Forelimb muscle (tissue), 1 donor: ENCODE measurements at places on chromosomes 2 and 18. TPM values are rescaled to one million over a fixed set of nuclear protein-coding genes. Genes with fewer than 3 reads are reported as not detected.

Gene NT5DC4
- polyA plus RNA-seq, result 0.09 TPM

Gene C2orf78
- polyA plus RNA-seq, result not detected

DNA sequence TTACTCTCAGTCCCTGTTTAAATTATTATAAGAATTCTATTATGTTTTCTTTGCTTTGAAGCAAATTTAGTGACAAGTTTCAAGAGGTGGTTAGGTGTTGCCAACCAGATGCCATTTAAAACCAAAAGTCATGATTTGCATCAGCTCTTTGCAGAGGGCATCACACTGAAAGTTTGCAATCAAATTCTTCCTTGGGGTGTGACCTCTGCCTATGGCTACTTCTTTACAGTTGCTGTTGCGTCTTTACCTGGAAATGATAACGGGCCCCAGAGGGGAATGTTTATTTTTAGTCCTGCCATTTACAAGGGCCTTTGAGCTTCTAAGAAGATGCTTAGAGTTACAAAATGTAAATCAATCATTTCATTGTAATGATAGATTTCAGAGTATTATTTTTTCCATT lies 561.0 kb downstream of the ARHGAP15 start:
- no peak for DNase-seq

- no peak for DNase-seq
Measured at GRCh38 chr2:241982706-241983570, 113.4 kb downstream of the RTP5 start.

GRCh38 chr18:23226930-23227725 lies 91.8 kb downstream of the CABLES1 start:
- no peak for DNase-seq
